Kidney (tissue), 22 donors: ENCODE measurements at places on chromosomes 1 and 21. TPM values are rescaled to one million over a fixed set of nuclear protein-coding genes. Genes with fewer than 3 reads are reported as not detected.

DNA sequence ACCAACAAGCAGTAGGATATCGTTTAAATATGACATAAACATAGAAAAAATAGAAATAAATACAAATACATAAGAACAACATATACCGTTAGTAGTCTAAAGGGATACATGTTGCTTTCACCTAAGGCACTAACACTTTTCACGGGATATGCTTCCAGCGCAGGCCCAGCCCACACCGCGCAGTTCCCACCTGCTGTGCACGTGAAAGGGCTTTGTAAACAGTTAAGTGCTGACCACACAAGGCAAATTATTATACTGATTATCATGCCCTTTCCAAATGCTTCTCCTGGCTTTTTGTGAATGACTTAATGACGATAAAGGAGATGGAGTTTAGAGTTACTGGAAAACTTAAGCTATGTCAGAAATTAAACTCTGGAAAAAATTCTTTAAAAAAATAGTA lies 11.3 kb upstream of the IL22RA1 start:
- H3K36me3 ChIP-seq = no peaks in the 10 kb centered on the region
- no peaks in the 10 kb centered on the region for H3K27me3 ChIP-seq
- no peak overlapping the region for H3K27ac ChIP-seq
- no peaks in the 10 kb centered on the region for H3K4me1 ChIP-seq

- H3K4me1 ChIP-seq = no peaks in the 10 kb centered on the region
- H3K4me3 ChIP-seq = no peak overlapping the region
- H3K36me3 ChIP-seq = no peaks in the 10 kb centered on the region
- H3K27ac ChIP-seq = no peak overlapping the region
- DNase-seq = no peak
Observed at GRCh38 chr1:200729863-200730262, 8.8 kb upstream of the CAMSAP2 start.

DNA sequence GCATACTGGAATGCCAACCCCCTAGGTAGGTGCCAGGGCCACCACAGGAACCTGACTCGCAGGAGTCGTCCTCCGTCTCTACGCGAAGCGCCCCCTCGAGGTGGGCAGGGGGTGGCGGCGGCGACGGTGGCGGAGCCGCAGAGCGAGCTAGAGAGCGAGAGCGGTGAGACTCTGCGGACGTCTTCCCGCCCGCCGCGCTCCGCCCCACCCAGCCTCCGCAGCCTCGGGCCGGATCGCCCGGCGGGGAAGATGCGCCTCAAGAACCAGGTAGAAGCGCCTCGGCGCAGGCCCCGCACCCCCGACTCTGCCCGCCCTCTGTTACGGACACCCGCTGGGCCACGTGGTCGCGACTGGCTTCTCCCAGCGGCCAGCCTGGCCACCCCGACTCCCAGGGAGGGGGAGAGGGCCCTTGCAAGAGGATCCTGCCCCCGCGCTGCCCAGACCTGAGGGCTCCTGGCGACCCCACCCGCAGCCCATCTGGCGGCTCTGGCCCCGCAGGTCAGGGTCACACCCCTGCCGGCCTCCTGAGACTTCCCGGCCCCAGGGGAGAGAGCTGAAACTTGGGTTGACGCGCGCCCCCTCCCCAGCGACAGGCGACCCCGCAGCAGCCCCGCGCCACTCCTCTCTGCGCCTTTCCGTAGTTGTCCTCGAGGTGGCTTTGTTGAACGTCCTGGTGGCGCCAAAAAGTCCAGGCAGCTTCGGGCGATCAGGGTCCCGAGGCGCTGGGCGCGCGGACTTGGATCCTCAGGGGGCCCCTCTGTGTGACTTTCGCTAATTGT lies 24.4 kb upstream of the AGBL4 start:
- H3K4me3 ChIP-seq = no peak overlapping the region
- H3K36me3 ChIP-seq = no peaks in the 10 kb centered on the region
- no peaks in the 10 kb centered on the region for H3K4me1 ChIP-seq
- H3K27me3 ChIP-seq = peaks cover 6% of the 10 kb centered on the region

DNA sequence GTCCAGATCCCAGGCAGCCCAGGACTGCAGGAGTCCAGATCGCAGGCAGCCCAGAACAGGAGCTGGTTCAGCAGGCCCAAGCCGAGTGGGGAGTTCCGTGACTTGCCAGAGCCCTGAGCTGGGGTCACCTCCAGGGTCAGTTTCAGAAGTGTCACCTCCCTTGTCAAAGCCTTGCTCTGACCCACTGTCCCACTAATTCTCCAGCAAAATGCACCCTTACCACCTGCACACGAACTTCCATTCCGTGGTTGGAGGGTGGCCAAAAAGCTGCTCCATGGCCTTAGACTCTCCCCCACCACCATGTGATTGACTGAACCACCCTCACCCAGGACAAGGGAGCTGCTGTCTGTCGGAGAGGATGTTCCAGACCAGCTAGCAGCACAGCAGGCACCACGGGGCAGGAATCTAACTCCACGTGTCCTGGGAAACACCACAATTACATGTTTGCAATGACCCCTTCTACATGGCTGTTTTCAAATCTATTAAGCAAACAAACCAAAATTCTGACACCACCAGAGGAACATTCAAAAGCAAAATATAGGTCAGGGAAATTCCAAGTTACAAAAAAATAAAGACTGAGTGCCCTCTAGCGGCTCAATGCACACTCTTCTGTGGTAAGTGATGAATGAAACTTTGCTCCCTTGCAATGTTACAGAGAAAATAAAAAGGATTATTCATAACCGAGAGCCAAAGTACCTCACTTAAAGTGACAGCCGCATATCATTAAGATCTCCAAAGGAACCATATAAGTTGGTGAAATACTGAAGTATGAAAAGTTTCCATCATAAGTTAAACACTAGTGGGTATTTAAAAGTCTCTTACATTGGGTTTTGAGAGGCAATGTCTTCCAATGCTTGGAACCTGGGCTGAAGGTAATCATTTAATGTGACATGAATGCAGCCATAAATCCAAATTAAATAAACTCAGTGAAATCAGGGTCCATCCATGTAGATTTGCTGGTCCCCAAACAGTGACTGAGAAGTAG lies 76.3 kb downstream of the NPHP4 start:
- H3K27ac ChIP-seq = no peak overlapping the region
- H3K36me3 ChIP-seq = no peaks in the 10 kb centered on the region
- no peak for DNase-seq
- H3K4me3 ChIP-seq = no peak overlapping the region
- no peaks in the 10 kb centered on the region for H3K4me1 ChIP-seq

GRCh38 chr1:99173282-99173681 lies 91.0 kb upstream of the PLPPR4 start:
- H3K4me3 ChIP-seq = no peak overlapping the region
- H3K27ac ChIP-seq = no peak overlapping the region
- H3K4me1 ChIP-seq = no peaks in the 10 kb centered on the region
- no peaks in the 10 kb centered on the region for H3K36me3 ChIP-seq
- no peaks in the 10 kb centered on the region for H3K27me3 ChIP-seq
- no peak for DNase-seq

DNA sequence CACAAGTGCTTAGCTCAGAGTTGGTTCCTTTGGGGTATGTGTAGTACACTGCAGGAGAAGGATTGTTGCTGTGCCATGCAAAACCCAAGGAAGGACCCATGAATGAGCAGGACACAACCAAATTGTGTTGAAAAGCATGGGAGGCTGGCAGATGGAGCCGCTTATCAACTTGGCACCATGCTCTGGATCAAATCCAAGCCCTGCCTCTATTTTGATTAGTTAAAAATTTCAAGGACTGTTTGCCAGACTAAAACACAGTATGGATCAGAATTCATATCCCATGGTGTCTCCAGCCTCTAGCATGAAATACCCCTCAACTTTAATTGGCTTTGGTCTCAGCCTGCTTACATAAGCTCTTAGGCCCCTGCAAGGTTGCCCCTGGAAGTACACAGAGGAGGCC lies 27.8 kb downstream of the CCDC185 start:
- no peak for DNase-seq
- H3K36me3 ChIP-seq = no peaks in the 10 kb centered on the region
- H3K4me3 ChIP-seq = no peak overlapping the region
- no peaks in the 10 kb centered on the region for H3K4me1 ChIP-seq
- H3K27ac ChIP-seq = no peak overlapping the region
- no peaks in the 10 kb centered on the region for H3K27me3 ChIP-seq

- no peaks in the 10 kb centered on the region for H3K36me3 ChIP-seq
- H3K4me3 ChIP-seq = no peak overlapping the region
- peaks cover 3% of the 10 kb centered on the region for H3K27me3 ChIP-seq
- H3K27ac ChIP-seq = no peak overlapping the region
- no peaks in the 10 kb centered on the region for H3K4me1 ChIP-seq
Observed at GRCh38 chr1:159212596-159212995, 7.9 kb downstream of the ACKR1 start.

GRCh38 chr1:202765721-202766120 lies 42.5 kb downstream of the KDM5B start:
- no peaks in the 10 kb centered on the region for H3K4me1 ChIP-seq
- peaks cover 20% of the 10 kb centered on the region for H3K36me3 ChIP-seq
- H3K4me3 ChIP-seq = no peak overlapping the region
- no peak overlapping the region for H3K27ac ChIP-seq
- no peaks in the 10 kb centered on the region for H3K27me3 ChIP-seq
- no peak for DNase-seq

DNA sequence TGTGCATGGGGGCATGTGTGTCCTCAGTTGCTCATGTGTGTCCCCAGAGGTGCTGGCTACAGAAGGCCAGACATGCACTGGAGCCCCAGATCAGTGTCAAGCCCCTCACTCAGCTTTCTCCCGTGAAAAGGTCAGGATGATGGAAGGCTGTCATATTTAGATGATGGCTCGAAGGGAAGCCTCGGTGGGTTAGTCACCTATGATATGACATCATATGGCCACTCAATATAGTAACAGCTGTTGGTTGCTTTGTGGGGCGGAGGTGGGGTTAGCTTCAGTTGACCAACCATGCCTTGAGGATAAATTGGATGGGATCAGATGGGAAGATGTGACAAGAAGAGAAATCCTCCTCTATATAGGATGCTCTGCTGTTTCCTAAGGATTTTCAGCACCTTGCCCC lies 43.5 kb upstream of the ATF3 start:
- H3K4me3 ChIP-seq = no peak overlapping the region
- H3K4me1 ChIP-seq = peaks cover 3% of the 10 kb centered on the region
- H3K27ac ChIP-seq = no peak overlapping the region
- H3K36me3 ChIP-seq = no peaks in the 10 kb centered on the region
- DNase-seq = no peak

GRCh38 chr1:221344693-221345092 lies 397.2 kb downstream of the DUSP10 start:
- H3K27me3 ChIP-seq = no peaks in the 10 kb centered on the region
- no peaks in the 10 kb centered on the region for H3K36me3 ChIP-seq
- H3K4me3 ChIP-seq = no peak overlapping the region
- no peak overlapping the region for H3K27ac ChIP-seq
- DNase-seq = no peak

DNA sequence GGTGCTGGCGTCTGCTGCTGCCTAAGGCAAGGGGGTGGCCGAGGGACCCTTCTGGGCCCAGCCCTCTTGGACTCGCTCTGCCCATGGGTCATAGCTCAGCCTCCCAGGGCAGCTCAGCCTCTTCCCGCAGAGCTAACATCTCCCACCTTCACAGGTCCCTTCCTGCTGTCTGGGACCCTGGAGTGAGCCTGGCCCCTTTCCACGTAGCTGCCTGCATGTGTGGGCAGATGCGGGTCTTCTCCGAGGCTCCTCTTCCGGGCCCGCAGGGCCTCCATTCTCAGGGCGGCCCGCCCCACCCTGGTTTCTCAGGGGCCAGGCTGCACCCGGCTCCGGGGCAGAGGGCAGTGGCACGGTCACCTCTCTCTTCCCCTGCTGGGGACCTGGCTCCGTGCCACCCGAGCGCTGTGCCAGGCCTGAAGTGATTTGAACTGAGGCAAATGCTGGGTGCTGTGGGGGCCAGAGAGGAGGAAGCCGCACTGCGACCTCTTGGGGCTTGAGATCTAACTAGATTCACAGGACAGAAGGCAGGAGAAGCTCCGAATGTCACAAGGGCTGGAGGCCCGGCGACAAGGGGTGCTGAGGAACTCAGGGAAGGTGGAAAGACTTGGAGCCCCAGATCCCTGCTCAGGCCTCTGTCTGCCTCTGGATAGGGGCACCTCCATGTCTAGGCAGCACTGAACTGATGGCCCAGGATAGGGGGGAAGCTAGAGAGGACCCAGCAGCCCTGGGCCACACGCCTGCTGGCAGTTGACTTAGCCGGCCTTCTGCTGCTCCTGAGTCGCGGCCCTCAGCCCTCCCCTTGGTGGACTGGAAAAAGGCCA lies 40.7 kb downstream of the COQ8A start:
- no peaks in the 10 kb centered on the region for H3K4me1 ChIP-seq
- DNase-seq = no peak
- H3K27me3 ChIP-seq = no peaks in the 10 kb centered on the region

- DNase-seq = no peak
- no peaks in the 10 kb centered on the region for H3K36me3 ChIP-seq
- no peaks in the 10 kb centered on the region for H3K4me1 ChIP-seq
- no peak overlapping the region for H3K27ac ChIP-seq
Observed at GRCh38 chr1:198892065-198892464, 253.2 kb downstream of the PTPRC start.

- DNase-seq = no peak
- H3K27me3 ChIP-seq = no peaks in the 10 kb centered on the region
Observed at GRCh38 chr1:198939956-198940355, 301.1 kb downstream of the PTPRC start.

DNA sequence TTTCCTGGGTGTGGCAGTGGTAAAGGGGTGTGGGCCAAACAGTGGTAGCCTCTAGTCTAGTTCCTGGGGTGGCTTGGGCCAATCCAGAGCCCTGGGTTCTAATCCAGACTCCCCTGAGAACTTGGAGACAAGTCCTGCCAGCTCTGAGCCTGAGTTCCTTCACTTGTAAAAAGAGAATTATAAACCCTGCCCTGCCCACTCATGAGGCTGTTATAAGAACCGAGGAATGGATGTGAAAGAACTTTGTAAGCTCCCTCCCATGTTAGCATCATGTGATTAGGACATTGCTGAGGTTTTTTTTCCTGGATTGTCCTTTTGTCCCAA lies 131.0 kb downstream of the RRAGC start:
- DNase-seq = no peak
- H3K27ac ChIP-seq = no peak overlapping the region
- H3K4me1 ChIP-seq = no peaks in the 10 kb centered on the region

DNA sequence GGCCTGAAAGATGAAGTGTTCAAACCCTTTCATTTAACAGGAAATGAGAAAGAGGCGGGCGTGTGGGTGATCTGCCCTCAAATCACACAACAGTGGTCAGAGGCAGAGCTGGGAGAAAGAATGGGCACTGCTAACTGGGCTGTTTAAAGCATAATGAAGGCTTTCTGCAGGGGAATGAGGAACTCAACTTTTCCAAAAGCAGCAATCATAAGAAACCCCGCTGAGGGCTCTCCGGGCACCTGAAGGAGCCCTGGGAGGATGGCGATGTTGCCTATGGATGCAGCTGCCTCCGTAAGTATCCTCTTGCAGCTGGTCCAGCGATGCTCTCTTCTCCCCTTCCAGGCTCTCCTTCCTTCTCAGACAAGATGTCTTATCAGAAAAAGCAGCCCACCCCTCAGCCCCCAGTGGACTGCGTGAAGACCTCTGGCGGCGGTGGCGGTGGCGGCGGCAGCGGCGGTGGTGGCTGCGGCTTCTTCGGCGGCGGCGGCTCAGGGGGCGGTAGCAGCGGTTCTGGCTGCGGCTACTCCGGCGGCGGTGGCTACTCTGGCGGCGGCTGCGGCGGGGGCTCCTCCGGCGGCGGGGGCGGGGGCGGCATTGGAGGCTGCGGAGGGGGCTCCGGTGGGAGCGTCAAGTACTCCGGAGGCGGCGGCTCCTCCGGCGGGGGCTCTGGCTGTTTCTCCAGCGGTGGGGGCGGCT lies 1.2 kb downstream of the LORICRIN start:
- DNase-seq = peak; percentile 62
- H3K4me1 ChIP-seq = peaks cover 4% of the 10 kb centered on the region
- H3K27me3 ChIP-seq = peaks cover 14% of the 10 kb centered on the region
- no peak overlapping the region for H3K27ac ChIP-seq
- H3K36me3 ChIP-seq = no peaks in the 10 kb centered on the region
- no peak overlapping the region for H3K4me3 ChIP-seq

Gene MEX3A
- total RNA-seq = 1.7 TPM

Gene SGIP1
- 11.2 TPM for total RNA-seq

Gene F13B
- total RNA-seq = not detected

Gene MNDA
- total RNA-seq = 8.3 TPM

Gene HLX
- 8.2 TPM for total RNA-seq

Gene LEMD1
- 6.5 TPM for total RNA-seq

Gene CCDC190
- 0.60 TPM for total RNA-seq
